Progenitor cell of endocrine pancreas (in vitro differentiated cells): ENCODE measurements at places on chromosomes 7 and 10.
A peak's percentile ranks its signal among the peaks of the same experiment; 100 is the strongest.

DNA sequence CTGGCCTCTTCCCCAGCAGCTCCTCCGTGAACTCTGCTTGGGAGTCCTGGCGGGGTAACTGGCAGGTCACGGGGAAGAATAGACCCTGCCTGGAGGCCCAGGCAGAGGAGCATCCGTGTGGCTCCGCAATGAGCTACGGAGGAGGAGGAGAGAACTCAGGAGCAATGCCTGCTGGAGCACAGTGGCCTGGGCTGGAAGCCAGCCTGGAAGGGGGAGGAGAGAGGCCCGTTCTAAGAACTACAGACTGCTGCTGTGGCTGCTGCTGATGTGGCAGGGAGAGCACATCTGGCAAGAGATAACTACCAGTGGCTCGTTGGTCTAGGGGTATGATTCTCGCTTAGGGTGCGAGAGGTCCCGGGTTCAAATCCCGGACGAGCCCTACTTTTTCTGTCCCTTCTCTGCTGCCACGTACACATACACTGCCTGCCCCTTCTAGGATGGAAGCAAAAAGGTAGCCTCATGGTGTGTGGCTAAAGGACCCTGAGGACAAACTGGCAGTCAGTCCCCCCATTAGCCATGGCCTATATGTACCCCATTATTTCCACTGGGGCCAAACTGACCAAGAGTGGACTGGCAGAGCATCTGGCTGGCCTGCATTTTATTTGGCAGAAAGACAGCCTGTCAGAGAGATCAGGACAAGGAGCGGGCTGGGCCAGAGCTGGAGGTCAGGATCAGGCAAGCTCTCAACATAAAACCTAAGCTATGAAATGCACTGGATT is 7.7 kb upstream of the OPN1SW start:
- H3K4me1 ChIP-seq, result peaks cover 3% of the 10 kb centered on the region
- peaks cover 30% of the 10 kb centered on the region for H3K27me3 ChIP-seq
- peak overlapping the region; percentile 86 for H3K27ac ChIP-seq
- peak overlapping the region; percentile 25 for H3K4me3 ChIP-seq
- H3K36me3 ChIP-seq, result no peaks in the 10 kb centered on the region
- no peak for DNase-seq

GRCh38 chr10:116960066-116960776 is 44.8 kb downstream of the SHTN1 start:
- H3K4me3 ChIP-seq, result no peak overlapping the region
- no peak for DNase-seq
- peaks cover 3% of the 10 kb centered on the region for H3K36me3 ChIP-seq

GRCh38 chr7:151684408-151685175 is 164.9 kb upstream of the RHEB start:
- peaks cover 12% of the 10 kb centered on the region for H3K27me3 ChIP-seq
- H3K4me3 ChIP-seq, result no peak overlapping the region
- H3K36me3 ChIP-seq, result no peaks in the 10 kb centered on the region

- no peak overlapping the region for H3K4me3 ChIP-seq
- H3K27me3 ChIP-seq, result no peaks in the 10 kb centered on the region
- peaks cover 4% of the 10 kb centered on the region for H3K4me1 ChIP-seq
- DNase-seq, result no peak
- no peak overlapping the region for H3K27ac ChIP-seq
Measured at GRCh38 chr7:117859246-117859812, 13.9 kb downstream of the CTTNBP2 start.
